LHCN-M2 (cell line): ENCODE measurements at places on chromosomes 7 and 10. TPM values are rescaled to one million over a fixed set of nuclear protein-coding genes. Genes with fewer than 3 reads are reported as not detected.

DNA sequence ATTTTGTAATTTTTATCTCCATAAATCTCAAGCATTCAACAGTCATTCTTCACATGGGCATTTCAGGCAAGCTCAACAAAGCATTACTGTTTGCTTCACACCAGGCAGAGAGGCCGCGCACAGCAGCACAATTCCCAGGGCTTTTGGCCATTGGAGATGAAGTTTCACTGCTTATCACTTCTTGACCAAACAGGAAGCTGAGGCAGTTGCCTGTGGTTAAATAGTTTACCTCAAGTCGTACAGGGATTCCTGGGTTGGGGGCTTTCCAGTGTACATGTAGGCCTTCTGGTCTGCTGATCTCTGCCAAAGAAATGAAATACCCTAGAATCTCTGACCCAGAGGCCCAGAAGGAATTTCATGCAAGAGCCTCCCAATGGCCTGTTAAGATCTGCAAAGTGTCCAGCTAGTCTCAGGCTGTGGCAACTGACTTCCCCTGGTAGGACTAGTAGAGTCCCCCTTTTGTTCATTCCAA, 11.2 kb upstream of the PRDX3 start:
- DNase-seq: peak; percentile 29

Gene OR2A12
- total RNA-seq: not detected in 2 replicates

Gene ITIH5
- not detected in 2 replicates for total RNA-seq

Gene TMEM229A
- total RNA-seq: not detected in 2 replicates

Gene LRGUK
- 0.23 and 0.83 TPM in 2 replicates for total RNA-seq
